HS-5 (cell line): ENCODE measurements at places on chromosomes 3 and 15.

DNA sequence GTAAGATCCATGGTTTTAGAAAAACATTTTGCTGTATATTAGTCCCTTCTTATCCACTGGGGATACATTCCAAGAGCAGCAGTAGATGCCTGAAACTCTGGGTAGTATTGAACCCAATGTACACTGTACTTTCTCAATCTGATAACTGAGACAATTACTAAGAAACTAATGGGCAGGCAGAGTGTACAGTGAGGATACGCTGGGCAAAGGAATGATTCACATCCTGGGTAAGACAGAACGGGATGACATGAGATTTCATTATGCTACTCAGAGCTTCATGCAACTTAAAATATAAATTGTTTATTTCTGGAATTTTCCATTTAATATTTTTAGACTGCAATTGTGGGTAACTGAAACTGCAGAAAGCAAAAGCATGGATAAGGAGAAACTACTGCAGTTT, 46.2 kb upstream of the TEX55 start:
- peak; percentile 15 for DNase-seq

DNA sequence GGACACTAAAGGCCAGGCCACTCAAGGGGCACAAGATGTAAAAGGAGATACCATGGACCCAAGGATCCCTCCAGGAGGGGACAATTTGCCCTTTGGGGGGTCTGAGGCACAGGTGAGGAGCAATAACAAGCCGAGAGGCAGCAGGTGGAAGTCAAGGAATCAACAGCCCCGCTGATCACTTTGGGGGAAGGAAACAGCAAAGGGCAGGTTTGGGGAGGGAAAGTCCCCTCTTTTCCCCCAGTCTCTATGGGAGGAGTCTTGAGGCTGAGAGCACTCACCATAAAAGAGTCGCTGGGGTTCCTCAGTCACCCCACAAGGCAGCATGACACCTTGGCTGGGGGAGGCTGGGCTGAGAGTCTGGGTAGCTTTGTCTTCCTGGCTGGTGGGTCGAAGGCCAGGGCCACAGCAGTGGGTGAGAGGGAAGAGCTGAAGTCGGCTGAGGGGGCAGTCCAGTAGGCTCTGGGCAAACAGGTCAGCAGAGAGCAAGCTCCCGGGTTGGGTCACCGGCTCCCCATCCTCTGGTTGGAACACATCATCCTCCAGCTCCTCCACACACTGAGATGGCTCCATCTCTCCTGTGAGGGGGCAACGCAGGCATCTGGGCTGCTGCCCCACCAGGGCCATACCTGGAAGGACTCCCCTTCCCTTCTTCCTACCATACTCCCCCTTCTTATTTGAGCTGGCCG, 3.0 kb downstream of the BMF start:
- no peak for DNase-seq

- DNase-seq: peak; percentile 99
Measured at GRCh38 chr15:45456212-45457106, 66.1 kb downstream of the SLC30A4 start.

- no peak for DNase-seq
Measured at GRCh38 chr3:178205740-178206139, 330.5 kb upstream of the KCNMB2 start.

DNA sequence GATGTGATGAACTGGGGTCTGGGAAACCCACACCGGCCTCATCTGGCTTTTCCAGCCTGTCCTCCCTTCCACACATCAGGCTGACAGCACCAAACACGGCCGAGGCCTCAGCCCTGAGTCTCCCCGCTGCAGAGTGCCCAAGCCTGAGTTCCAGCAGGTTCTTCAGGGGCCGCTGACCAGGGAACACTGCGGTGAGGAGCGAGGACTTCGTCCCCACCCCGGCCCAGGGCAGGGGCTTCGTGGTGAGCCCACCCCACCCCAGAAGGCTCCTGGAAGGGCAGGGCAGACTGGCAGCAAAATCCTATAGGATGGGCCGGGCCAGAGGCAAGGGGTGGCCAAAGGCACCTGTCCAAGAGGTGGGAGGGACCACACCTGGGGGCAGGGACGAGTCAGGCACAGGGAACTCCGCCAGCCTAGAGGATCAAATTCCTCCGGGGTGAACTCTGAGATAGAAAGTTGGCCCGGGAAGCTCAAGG, at the start of gene SLC51A:
Gene SLC51A, plus strand, starts transcription at position 446 of the 476 bp plus-strand sequence. CDS start 179 bp downstream, outside the sequence.
- DNase-seq: no peak

GRCh38 chr3:88291486-88291885, 141.7 kb downstream of the C3orf38 start:
- no peak for DNase-seq
